Spleen (tissue), 13 donors: ENCODE measurements at places on chromosomes 7 and 10. TPM values are rescaled to one million over a fixed set of nuclear protein-coding genes. Genes with fewer than 3 reads are reported as not detected.

- DNase-seq: no peak
These were observed 710.1 kb downstream of the SORCS3 start for GRCh38 chr10:105351187-105351586.

GRCh38 chr10:51950371-51950995 is 251.1 kb upstream of the CSTF2T start:
- no peak for DNase-seq

TAF3 gene
- total RNA-seq: 9.9 TPM

SORCS1 gene
- total RNA-seq: 1.9 TPM

PRPS1L1 gene
- total RNA-seq: not detected

NAT16 gene
- not detected for total RNA-seq

KIF11 gene
- 1.8 TPM for total RNA-seq

HYAL4 gene
- total RNA-seq: not detected
